ENCODE measurements at places on chromosomes 7 and 10.

DNA sequence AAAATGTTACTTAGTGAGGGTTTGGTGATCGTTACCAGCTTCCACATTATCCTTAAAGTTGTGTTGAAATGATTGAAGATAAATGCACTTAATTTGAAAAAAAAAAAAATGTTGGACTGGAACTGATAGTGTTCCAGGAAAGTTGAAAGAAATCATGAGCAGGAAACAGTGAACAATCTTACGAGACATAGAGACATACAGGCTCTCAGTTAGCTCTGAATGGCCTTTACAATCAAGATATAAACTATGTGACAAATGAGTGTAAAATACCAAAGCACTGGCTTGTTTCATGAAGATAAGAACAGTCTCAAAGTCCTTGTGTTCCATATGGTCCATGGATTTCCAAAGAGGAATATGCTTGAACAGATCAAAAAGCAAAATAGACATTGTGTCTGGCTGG, 430.1 kb upstream of the ETV1 start:
- DNase-seq: no peak

DNA sequence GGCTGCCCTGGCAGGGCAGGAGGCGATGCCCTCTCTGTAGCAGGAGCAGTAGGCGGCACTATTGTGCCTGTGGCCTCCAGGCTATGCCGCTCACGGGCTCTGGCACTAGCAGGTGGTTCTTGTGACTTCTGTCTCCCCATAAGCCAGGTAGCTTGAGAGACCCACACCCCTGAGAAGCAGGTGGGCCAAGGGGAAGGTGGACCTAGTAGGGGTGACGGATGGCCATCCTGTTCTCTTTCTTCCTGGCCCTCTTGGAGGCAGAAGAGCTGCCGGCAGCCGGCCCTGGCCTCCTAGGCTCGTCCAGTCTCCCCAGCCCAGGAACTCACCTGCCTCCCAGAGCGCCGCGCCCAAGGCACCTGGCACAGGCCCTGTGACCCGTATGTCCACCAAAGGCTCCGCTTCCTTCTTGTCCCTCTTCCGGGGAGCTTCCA, 15.4 kb downstream of the MMRN2 start:
- DNase-seq: no peak

- peak; percentile 7 for DNase-seq
Observed at GRCh38 chr7:67753891-67754290, 757.3 kb downstream of the TYW1 start.

DNA sequence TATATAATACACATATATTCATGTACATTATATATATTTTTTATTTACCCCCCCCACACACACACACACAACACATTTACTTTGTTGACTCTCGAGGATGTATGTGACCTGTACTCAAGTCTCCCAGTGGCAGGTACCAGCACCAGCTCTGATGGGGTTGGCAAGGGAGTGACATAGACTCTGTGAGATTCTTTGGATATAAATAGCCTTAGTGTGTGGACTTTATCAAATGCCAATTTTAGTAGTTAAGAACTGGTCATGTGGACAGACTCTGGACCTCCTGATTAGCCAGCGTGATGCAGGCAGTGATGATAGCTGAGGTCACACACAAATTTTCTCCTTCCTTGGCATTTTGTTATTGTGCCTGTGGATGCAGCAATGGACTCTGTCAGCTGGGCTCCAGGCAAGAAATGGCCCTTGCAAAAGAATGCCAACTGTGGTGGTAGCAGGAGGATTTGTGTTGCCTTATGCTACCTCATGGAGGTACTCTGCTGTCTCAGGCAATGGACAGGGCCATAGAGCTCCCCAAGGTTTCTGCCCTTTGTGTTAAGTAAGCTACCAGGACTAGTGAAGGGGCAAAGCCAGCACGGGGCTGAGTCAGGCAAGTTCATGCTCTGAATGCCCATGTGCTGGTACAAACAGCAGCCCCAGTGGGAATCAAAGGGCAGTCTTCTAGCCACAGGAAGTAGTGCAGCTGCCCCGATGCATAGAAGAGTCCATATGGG, 224.6 kb upstream of the ZWINT start:
- no peak for DNase-seq

- DNase-seq: no peak
Observed at GRCh38 chr10:90470966-90471365, 386.9 kb downstream of the HTR7 start.

DNA sequence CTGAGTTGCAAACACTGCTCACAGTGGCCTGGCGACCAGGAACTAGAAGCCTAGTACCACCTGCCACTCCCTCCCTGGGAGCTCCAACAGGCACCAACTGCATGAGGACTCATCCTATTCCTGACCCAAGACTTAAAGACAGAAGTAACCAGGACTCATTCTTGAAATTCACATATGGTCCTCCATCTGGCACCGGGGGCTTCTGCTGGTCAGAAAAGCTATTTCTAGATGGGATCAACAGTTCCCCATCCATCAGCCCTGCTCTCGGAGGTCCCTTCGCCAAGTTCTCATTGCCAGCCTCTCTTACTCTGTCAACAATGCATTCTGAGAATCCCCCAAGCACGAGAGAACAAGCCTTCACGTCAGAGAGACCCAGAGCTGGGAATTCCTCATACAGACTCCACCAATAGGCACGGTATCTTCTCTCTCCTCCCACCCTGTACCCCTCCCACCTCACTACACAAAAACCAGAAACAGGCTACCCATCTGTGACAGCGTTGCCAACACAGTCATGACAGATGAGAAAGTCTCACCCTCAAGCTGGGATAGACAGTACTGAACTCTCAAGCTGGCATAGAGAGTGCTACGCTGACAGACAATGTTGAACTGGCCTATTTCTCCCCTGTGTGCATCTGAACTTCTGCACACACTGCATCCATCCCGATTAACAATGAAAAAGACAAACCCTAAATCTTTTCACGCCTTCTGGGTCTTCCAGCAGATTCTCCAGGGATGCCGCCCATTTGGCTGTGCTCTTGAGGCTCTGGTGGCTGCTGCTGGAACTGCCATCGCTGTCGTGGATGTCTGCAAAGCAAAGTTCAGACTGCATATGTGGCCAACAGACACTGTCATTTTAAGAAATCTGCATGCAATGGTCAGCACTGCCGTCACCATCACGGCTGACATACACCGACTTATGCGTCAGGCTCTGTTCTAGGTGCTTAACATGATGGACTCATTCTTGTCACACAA, 15.6 kb downstream of the RGS10 start:
- no peak for DNase-seq

DNA sequence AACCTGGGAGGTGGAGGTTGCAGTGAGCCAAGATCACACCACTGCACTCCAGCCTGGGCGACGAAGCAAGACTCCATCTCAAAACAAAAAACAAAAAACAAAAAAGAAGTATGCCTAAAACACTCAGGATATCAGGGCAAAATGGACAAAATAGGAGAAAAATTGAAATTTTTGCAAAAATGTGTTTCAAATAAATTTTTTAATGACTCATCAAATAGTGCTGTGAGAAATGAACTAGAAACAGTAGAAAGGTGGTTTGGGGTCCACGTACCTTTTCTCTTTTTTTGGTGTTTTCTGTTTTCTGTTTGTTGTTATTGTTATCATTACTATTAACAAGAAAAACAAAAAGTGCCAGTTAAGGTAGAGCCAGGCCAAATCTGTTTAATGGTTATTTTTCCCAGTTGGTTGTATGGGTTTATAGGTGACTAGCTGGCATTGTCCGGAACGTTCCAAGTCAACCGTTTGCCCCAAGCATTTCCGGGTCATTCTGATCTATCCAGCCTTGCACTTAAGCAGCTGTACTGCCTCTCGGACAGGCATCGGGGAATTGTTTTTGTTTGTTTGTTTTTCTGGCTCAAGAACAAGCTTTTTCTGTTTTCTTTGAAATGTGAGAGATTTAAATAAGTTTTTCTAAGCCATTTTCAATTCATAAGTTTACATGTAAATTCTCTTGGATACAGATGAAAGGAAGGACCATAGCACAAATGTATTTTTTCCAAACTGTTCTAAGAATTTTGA, 157.0 kb upstream of the NEBL start:
- no peak for DNase-seq

DNA sequence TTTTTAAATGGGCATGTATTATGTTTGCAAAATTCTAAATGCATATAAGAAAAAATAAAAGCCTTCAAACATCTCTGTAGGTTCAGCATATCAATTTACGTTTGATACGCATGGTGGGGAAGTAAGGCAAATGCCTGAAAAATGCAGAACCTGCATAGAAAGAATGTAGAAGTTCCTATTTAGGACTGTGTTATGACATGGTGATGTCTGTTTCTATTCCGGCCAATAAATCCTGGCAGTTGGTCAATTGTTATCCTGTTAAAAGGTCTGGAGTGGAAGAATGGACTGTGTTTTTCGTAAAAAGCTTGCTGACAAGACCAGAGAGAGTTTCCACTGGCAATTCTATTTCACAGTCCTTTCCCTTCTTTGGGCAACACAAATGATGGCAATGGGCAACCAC, 49.6 kb upstream of the CAV2 start:
- no peak for DNase-seq

GRCh38 chr10:122949296-122949695, 4.7 kb downstream of the C10orf88 start:
- no peak for DNase-seq

- DNase-seq: no peak
Observed at GRCh38 chr10:118955951-118956801, 73.3 kb upstream of the NANOS1 start.

GRCh38 chr10:88389456-88389855, 193.7 kb downstream of the RNLS start:
- peak; percentile 65 for DNase-seq

DNA sequence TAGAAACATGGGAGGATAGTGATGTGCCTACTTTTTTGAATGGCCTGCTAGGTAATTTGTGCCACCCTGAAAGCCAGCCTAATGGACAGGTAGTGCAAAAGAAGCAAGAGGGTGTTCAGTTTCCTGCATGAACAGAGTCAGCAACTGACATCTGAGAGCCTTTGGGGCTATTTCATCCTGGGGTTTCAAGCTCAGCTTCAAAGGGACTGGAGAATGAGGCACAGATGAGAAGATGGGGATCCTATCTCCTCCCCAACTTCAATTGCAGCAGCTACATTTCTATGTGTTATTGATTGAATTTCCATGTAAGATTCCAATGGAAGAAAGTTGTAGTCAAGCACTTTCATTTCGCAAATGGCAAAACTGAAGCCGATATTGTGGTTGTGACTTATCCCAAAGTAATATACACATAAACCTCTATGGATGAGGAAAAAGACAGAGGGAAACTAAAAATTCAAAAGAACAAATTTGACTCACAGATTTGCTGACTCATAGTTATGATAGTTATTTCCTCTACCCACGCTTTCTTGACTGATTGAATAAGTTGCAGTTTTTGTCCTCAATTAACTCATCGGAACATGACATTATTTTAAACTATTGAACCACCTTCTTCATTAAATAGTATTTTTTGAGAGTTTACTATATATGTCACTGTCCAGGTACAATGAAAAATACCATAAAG, 42.6 kb upstream of the NRP1 start:
- peak; percentile 78 for DNase-seq

DNA sequence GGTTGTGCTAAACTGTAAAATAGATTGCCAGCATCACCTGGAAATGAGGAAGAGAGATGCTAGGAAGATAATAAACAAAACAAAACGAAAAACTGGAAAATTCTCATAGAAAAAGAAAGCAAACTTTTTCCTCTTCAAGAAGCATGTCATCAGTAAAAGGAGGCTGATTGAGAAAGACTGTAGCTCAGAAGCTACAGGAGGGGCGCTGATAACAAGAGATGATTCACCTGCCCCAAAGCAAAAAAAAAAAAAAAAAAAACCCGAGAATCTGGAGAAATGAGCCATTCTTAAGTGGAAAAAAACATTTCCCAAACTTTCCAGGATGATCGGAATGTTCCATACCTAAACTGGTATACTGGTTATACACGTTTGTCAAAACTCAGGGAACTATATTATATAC, 130.5 kb upstream of the C1QL3 start:
- DNase-seq: no peak

GRCh38 chr10:132452216-132452650, 55.2 kb downstream of the PWWP2B start:
- DNase-seq: peak; percentile 10

- DNase-seq: no peak
Observed at GRCh38 chr10:122347170-122347841, 27.2 kb upstream of the PLEKHA1 start.

DNA sequence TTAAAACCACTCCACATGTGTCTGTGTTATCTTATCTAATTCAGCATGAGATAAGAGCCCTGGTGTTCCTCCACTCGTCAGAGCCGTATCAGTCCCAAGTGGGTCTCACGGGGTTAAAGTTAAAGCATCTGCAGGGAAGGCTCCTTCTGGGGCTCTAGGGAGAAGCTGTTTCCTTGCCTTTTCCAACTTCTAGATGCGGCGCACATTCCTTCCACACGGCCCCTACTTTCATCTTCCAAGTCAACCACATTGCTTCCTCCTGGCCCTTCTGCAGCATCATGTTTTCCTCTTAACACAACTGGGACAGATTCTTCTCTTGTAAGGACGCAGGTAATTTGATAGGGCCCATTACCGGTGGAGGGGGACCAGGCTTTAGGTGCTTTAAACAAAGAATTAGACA, 620.1 kb upstream of the DPP6 start:
- DNase-seq: no peak

GRCh38 chr7:149789101-149789500, 15.7 kb upstream of the ZNF467 start:
- DNase-seq: no peak

DNA sequence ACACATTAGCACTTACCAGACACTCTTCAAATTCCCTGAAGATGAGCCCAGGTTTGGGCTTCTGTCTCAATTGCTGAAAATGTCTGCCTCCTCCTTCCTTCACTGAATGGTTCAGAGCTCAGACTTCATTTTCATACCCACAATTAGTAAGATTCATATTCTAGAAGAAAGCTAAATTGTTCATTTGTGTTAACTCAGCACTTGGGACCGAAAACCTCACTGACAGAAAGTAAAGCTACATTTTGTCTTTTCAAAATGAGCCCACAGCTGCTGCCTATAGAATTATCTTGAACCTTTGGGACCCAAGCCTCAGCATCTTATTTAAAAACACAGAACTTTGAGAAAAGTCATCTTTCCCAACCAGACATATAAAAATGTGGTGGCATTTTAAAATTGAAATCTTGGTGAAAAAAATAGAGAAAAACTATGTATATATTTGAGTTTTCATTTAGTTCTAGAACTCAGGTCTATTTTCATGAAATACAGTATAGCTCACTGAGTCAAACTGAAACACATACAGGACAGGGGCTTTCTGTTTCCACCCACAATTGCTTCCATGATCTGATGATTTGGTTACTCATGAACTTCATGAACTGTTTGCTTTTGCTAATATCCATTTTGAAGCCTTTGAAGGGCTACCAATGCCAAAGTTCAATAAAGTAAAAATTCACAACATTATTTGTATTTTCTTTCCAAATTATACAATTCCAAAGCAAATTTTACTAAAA, 119.1 kb upstream of the PFKP start:
- no peak for DNase-seq

DNA sequence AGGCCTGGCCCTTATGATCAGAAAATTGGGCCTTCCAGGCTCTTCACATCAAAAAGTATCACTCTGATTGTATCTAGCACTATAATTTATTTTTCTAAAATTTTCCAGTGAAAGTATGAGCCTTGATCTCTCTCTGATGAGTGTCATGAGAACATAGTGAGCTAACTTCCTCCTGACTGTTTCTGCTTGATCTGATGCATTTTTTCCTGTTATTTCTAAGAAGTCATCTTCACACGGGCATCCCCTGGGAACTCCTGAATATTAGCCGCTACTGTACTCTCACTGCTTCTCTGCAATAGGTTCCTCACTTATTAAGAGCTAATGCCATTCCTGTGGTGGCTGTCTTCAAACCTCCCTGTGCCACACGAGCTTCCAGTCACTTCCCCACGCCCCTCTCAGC, 63.1 kb upstream of the ZPBP start:
- no peak for DNase-seq

- peak; percentile 89 for DNase-seq
Observed at GRCh38 chr10:29535012-29535777, 99.6 kb downstream of the SVIL start.

- no peak for DNase-seq
Observed at GRCh38 chr10:46311501-46311951, 24.7 kb downstream of the ANTXRL start.

Data from fibroblast of skin of scalp (primary cell).